ENCODE measurements at places on chromosomes 2 and 18.

DNA sequence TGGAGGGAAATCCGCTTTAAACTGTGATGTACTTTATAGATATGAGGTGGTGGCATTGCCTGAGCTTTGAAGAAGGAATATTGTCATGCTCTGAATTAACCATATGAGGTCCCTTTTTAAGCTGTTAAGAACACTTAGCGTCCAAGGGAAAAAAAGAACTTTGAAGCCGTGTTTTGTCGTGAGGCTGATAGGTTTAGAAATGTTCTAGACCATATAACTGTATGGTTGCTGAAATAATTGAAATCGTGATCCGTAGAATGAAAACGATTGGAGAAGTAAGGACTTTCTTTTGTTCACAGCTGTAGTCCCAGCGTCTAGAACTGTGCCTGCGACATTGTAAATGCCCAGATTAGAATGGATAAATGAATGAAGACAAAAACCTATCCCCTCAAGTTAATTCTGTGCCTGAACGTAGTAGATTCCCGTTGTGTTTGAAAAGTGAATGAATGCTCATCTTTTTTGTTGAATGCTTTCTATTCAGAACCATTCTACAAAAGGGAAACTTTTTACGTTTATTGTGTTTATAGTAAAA is 1.5 kb downstream of the SMCHD1 start:
- DNase-seq, result no peak

DNA sequence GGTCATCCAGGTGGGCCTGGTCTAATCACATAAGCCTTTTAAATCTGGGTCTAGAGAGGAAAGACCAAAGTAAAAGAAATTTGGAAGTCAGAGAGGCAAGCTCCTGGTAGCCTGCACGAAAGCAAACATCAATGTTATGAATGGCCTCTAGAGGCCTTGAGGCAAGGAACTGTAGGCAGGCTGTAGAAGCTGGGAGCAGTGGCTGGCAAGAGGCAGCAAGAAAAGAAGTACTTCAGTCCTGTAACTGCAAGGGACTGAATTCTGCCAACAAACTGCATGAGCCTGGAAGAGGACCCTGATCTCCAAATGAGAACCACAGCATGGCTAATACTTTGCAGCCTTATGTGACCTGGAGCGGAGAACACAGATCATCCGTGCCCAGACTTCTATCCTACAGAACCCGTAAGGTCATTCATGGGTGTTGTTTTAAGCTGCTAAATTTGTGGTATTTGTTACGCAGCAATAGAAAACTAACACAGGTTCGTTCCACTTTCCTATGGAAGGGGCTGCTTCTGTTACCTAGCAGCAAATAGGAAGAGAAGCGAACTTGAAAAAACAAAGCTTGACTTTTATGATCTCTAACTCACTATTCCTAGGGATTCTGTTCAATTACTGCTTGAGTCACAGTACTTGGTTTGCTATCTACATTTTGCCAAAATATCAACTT is 1.2 kb downstream of the IMMT start:
- peak; percentile 27 for DNase-seq

DNA sequence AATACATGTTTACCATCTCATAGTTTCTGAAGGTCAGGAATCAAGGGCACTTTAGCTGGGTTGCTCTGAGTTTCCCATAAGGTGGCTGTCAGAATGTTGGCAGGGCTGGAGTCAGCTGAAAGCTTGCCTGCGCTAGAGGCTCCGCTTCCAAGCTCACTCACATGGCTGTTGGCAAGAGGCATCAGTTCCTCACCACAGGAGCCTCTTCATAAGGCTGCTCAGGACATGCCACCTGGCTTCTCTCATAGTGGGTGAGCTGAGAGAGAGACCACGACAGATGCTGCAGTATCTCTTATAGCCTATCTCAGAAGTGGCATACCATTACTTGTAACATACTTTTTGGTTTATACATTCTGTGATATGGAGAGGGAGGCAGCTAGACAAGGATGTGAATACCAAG is 7.2 kb downstream of the HADHB start:
- DNase-seq, result no peak

GRCh38 chr2:106314444-106314843 is 120.3 kb upstream of the UXS1 start:
- peak; percentile 43 for DNase-seq

GRCh38 chr2:240429341-240429871 is 6.1 kb upstream of the GPC1 start:
- no peak for DNase-seq
